ENCODE measurements at places on chromosomes 12 and 14.

- H3K4me1 ChIP-seq = no peaks in the 10 kb centered on the region
- H3K36me3 ChIP-seq = no peaks in the 10 kb centered on the region
- H3K4me3 ChIP-seq = no peak overlapping the region
- H3K27me3 ChIP-seq = no peaks in the 10 kb centered on the region
- DNase-seq = no peak
- H3K27ac ChIP-seq = no peak overlapping the region
Observed at GRCh38 chr12:88951860-88952561, 371.7 kb upstream of the KITLG start.

DNA sequence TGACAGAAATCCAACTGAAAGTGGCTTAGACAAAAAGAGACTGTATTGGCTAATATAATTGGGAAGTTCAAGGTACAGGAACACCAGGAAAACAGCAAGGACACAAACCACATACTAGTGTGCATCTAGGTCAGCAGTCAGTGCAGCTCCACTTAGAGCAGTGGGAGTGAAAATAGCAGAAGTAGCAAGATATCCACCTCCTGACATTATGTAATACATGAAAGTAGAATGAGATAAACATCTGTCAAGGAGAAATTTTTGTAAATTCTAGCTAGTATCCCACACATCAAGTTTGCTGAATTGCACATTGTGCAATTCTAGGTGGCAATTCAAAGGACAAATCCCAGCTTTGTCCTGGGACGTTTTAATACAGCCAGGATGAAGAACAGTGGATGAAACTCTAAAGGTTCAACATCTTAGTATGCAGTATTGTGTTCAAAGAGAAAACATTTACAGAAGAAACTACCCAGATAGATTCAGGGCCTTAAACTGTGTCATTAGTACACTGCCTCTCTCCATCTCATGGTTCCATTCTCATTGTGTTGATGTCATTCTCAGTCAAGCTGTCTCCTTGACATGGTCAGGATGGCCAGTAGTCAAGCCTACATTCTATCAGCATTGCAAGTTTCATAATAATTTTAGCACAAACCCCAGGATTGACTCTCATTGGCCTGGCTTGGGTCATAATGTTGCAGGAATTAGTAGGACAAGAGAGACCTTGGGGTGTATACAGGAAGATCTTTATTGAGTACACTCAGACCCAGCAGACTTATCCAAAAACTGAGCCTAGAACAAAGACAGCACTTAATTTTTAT lies 56.8 kb downstream of the SDR9C7 start:
- no peaks in the 10 kb centered on the region for H3K36me3 ChIP-seq
- no peak for DNase-seq
- H3K4me3 ChIP-seq = no peak overlapping the region
- H3K27ac ChIP-seq = no peak overlapping the region
- no peaks in the 10 kb centered on the region for H3K4me1 ChIP-seq
- H3K27me3 ChIP-seq = no peaks in the 10 kb centered on the region

- no peaks in the 10 kb centered on the region for H3K27me3 ChIP-seq
- H3K4me3 ChIP-seq = no peak overlapping the region
- H3K4me1 ChIP-seq = peaks cover 17% of the 10 kb centered on the region
Observed at GRCh38 chr14:104364830-104365229, 214.7 kb upstream of the C14orf180 start.

GRCh38 chr12:64491718-64492117 lies 39.8 kb downstream of the TBK1 start:
- no peaks in the 10 kb centered on the region for H3K27me3 ChIP-seq
- peaks cover 27% of the 10 kb centered on the region for H3K36me3 ChIP-seq
- no peak overlapping the region for H3K27ac ChIP-seq
- no peaks in the 10 kb centered on the region for H3K4me1 ChIP-seq
- no peak for DNase-seq

- no peak for DNase-seq
- peaks cover 28% of the 10 kb centered on the region for H3K4me1 ChIP-seq
- H3K27ac ChIP-seq = no peak overlapping the region
- no peaks in the 10 kb centered on the region for H3K27me3 ChIP-seq
Observed at GRCh38 chr14:72611506-72611905, 282.4 kb downstream of the DPF3 start.

Data from spinal cord (tissue), 10 donors.